OCI-M1 (cell line): ENCODE measurements at places on chromosomes 2 and 18.

GRCh38 chr2:224948859-224949258 is 93.4 kb downstream of the DOCK10 start:
- peak; percentile 42 for DNase-seq

DNA sequence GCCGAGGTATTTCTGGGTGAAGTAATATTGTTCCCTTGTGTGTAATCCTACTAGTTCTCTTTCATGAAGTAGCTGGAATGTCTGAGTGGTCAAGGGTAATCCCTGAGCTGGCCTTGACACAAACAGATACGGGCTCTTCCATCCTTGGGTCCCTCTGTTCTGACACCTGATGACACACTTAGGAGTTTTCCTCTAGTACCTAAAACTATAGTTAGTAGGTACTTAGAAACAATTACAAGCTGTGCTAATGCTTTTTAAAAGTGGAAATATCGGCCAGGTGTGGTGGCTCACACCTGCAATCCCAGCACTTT is 59.2 kb upstream of the IL1R1 start:
- DNase-seq = no peak

GRCh38 chr2:10139536-10139935 is 17.0 kb downstream of the RRM2 start:
- DNase-seq = no peak

GRCh38 chr2:123101434-123101833 is 923.7 kb upstream of the CNTNAP5 start:
- peak; percentile 38 for DNase-seq

GRCh38 chr2:203728321-203728720 is 21.9 kb downstream of the CD28 start:
- no peak for DNase-seq

DNA sequence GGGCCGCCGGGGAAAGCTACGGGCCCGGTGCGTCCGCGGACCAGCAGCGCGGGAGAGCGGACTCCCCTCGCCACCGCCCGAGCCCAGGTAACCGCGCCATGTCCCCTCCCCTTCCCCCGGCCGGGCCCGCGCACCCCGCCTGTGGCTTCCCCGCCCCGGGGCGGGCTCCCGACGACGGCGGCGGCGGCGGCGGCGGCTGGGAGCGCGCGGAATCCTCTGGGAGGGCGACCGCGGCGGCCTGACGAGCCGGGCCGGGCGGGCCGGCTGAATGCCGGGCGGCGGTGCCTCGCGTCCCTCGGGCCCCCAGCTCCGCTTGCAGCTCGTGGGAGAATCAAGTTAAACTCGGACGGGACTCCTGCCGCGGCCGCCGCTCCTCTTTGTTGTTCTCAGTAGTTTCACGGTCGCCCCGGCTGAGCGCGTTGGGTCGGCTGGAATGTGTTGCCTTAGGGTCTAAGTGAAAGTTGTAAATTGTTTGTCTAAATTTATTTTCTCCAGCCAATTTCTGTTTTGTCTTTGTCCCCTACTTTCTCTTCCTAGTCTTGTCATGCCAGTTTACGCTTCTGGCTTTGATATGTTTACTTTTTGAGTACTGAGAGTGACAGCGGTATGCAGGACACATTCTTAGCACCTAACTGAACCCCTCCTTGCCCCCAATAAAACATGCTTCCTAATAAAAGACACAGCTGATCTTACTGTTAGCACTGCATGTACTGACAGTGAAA is 685 bp downstream of the SMAD4 start:
- peak; percentile 67 for DNase-seq

DNA sequence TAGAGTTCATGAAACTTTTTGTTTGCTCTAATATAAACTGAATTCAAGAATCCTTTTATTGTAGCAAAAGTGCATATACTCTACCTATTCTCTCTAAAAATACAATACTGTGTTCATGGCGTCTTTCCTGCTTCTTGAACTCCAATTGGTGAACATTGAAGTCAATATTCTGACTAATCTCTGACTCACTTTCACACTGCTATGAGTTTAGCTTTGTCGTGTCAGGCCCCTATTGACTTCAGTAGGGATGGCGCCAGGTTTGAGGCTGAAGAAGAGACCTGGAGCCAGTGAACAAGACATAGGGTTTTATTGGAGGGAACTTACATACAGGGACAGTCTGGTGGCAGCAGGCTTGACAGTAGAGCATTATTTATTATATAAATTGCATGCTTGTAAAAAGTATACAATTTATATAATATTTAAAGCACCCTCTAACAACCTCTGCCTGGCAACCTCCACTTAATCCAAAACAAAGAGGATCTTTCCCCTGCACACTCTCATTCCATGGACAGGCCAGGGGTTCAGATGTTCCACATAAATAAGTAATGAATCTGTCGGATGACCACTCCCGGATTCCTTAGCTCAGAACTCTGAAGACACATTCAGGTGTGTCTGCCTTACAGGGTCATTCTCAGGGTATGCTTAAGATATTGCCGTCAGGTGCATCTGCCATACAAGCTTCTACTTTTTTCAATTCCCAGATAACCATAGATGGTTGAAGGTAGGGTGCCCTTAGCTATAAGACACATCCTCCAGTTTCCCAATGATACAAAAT is 141.0 kb downstream of the CERS6 start:
- no peak for DNase-seq

DNA sequence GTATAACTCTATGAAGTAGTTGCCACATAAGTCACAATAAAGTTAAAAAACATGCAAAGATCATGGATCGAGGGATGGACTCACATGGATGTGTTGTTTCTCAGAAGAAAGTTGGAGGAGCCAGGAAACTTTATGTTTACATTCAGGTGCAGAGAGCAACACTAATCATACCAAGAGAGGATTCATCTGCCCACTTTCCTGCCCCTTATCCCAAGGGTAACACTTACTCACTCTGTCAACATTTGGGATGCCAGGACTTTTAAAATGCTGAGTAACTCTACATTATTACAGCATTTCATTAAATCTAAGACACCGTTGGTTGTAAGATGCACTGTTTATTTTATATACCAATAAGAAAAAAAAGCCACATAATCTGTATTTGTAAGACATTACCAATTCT is 170.4 kb downstream of the KCNE4 start:
- DNase-seq = no peak

- DNase-seq = no peak
Measured at GRCh38 chr2:130300258-130300969, 42.3 kb upstream of the IMP4 start.

GRCh38 chr18:50099725-50100407 is 95.1 kb downstream of the MYO5B start:
- no peak for DNase-seq

GRCh38 chr2:209276000-209276399 is 147.8 kb upstream of the MAP2 start:
- DNase-seq = no peak

DNA sequence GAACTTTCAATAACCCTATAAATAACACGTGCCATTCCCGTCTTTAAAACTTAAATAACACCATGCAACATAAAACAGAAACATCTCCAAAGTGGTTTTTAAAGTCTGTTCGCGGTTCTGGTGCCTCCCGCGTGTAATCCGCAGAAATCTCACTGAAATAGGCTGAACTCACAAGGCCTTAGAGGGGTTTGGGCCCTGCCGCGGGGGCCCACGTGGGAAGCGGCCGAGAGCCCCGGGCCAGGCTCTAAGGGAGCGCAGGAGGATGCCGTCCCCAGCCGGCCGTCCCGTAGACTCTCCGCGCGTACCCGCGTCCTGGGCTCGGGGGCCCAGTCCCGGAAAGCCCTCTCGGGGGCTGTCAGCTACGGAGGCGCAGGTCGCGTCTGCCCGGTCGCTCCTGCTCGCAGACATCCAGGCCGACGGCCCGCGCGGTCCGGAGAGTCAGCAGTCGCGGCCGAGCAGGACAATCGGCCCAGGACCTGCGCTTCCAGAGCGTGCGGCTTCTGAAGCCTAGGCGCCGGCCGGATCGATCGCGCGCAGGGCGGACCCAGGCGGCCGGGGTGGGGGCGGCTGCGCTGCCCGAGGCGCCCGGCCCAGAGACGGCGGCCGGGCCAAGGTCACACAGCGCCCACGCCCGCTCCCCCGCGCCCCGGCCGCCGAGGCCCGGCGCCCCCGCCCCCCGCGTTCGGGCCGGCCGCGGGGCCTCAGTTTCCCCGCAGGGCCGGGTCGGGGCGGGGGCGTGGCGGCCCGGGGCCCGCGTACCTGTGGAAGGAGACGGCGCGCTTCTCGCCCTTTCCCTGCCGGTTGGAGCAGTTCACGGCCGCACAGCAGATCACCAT is 558 bp downstream of the THAP4 start:
- DNase-seq = peak; percentile 67

DNA sequence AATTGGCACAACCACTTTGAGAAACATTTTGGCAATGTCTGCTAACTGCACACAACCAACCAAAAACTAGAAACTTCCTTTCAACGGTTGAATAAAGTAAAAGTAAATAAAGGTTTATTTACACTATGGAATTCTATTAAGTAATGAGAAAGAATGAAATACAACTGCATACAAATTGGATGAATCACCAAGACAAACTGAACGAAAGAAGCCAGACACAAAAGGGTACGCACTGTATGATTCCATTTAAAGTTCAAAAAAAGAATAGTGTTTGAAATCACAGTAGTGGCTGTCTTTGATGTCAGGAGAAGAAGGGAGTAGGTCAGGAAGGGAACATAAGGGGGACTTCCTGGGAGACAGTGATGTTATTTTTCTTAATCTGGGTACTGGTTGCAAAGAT is 46.5 kb upstream of the SULT1C3 start:
- DNase-seq = no peak

GRCh38 chr2:46162329-46163097 is 134.7 kb upstream of the EPAS1 start:
- no peak for DNase-seq

DNA sequence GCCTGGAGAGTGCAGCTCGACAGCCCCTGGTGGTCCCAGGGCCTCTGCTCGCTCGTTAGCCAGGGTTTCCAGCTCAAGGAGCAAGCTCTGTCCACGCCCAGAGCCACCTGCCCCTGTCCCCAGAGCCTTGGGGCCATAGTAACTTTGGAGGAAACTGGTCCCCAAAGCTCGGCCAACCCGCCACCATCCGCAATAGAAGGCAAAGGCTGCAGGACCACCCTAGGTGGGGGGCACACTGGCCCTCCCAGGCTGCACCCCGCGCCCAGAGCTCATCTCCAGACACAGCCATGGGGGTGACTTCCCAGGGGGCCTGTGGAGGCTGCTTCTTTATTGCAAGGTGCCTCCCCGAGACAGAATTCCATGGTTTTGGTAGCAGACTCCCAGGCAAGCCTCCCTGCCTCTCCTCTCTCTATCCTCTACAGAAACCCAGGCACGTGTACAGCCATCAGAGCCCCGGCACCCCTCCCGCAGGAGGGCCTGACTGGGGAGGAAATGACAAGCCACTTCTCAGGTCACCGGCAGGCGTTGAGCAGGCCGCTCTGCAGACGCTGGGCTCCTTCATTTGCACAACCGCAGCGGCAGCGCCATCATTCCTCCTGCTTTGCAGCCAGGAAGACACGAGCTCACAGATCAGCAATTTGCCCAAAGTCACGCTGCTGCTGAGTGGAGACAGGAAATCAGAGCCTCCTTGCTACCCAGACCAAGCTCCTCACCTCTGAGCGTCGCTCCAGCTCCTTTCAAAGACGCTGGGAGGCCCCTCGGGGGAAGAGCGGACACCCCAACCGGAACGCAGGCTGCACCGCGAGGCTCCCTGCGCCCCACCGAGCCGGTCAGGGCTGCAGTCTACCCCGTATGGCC is 80.2 kb downstream of the NDUFA10 start:
- no peak for DNase-seq

DNA sequence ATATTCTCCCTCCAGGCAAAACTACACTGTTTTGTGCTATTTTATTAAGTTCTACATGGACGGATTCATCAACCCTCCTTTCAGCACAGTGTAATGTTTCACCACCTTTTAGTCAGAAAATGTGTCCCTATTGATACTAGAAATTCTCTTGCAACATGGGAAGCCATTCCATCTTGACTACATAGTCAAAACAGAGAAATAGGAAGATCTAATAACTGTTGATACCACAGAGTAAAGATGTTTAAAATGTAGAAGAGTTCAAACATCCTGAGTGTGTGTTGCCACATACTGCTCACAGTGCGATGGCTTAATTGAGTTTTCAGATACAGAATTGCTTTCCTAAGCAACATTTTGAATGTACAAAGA is 492.2 kb upstream of the RAB12 start:
- DNase-seq = no peak

DNA sequence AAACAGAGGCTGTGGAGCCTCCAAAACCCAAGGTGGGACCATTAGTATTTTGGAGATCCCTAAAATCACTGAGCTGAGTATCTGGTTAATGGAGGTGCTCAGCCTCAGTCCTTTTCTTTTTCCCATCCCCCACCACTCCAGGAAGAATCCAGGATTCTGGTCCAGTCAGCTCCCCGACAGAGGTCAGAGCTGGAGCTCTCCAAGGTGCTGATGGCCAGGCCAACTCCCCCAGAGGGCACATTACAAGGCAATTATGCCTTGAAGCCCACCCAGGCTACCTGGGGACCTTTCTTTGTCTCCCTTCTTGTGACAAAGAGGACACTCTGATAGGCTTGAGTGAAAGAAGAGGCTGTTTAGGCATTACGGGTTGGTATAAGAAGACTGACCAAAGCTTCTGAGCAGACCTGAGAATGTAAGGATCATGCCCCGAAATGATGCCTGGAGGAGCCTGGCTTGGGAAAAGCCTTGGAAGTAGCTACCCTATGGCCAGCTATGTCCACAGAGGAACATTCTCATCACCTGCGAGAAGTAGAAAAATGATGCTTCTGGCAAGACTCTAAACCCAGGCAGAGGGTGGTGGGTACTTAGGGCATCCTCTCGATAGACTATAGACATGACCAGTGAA is 102.5 kb upstream of the LDAH start:
- peak; percentile 18 for DNase-seq

DNA sequence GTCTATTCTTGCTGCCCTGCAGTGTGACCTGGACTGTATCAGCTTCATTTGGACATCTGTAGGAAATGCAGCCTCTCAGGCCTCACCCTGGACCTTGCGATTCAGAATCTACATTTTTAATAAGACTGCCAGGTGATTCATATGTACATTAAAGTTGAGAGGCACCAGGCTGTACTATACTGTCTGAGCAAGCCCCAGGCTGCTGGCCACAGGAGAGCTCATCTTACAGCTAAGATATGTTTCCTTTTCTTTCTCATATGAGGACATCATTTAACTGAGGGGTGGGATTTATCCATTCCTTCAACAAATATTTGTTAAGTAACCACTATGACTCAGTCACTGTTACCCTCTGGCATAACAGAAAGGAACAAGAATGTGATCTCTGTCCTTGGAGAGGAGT is 78.2 kb upstream of the GCFC2 start:
- no peak for DNase-seq

DNA sequence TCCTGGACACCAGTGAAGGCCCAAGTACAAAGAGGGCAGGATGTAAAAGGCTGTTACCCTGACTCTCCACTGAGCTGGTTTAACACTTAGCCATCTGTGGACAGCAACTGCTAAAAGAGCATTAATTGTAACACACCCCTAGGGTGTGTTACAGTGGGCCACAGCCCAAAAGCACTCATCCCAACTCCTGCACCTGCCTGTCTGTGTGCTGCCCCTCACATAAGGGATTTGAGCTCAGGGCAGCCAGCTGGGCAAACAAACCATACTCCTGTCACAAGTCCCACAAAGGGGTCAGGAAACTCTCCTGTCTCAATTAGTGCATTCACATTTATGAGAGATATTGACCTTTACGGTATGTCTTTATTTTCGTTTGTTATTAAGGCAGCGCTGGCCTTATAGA is 833.1 kb upstream of the NXPH2 start:
- DNase-seq = no peak
